ENCODE measurements at places on chromosomes 13 and 19.

DNA sequence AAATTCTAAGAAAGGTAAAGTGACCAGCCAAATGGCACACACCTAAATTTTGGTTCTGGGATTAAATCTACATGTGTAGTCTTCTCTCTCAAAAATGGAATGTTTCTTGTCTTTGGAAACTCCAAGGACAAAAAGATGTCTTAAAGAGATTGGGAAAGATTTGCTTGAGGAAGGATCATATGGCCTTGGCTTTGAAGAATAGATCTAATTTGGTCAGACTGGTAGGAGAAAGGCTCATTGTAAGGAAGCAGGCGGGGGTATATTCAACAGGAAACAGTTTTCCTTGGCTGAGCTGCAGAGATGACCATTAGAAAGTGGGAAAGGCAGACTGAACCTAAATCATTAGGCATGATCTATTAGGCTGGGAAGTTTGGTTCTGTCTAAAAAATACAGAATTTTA is 365.3 kb downstream of the DCT start:
- no peak for DNase-seq

- peak; percentile 71 for DNase-seq
These were observed 4.2 kb upstream of the LRRC25 start for GRCh38 chr19:18401580-18402112.

DNA sequence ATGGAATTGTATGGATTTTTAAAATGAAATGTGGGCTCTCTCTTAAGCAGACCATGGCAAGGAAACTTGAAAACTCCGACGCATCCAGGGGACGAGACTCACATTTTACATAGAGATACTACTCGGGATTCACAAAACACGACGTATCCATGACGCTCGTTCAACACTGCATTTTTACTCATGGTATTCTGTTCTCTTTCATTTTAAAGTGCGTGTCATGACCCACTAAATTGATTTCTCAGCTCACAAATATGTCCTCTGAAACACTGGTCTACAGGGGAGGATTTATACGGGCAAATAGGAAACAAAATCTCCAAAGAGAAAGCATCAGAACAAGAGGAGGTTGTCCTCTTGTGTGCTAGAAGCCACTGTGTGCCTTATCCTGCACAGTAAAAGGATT is 523.5 kb downstream of the MYO16 start:
- no peak for DNase-seq

- DNase-seq = no peak
These were observed 32.4 kb downstream of the GJA3 start for GRCh38 chr13:20128459-20128931.

- DNase-seq = peak; percentile 92
These were observed 69.8 kb downstream of the LRCH1 start for GRCh38 chr13:46622630-46623256.

DNA sequence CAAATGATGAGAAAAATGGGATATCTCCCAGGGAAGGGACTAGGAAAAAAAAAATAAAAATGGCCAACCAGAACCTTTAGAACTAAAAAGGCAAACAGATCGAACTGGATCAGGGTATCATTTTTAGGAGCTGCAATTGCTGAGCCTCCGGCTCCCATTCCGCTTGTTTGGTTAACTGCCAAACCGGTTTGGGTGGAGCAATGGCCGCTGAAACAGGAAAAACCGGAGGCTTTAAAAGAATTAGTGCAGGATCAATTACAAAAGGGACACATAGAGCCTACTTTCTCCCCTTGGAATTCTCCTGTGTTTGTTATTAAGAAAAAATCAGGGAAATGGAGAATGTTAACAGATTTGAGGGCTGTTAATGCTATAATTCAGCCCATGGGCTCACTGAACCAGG is 12.7 kb upstream of the ZNF443 start:
- no peak for DNase-seq

GRCh38 chr13:98782654-98783053 is 30.2 kb upstream of the SLC15A1 start:
- no peak for DNase-seq

DNA sequence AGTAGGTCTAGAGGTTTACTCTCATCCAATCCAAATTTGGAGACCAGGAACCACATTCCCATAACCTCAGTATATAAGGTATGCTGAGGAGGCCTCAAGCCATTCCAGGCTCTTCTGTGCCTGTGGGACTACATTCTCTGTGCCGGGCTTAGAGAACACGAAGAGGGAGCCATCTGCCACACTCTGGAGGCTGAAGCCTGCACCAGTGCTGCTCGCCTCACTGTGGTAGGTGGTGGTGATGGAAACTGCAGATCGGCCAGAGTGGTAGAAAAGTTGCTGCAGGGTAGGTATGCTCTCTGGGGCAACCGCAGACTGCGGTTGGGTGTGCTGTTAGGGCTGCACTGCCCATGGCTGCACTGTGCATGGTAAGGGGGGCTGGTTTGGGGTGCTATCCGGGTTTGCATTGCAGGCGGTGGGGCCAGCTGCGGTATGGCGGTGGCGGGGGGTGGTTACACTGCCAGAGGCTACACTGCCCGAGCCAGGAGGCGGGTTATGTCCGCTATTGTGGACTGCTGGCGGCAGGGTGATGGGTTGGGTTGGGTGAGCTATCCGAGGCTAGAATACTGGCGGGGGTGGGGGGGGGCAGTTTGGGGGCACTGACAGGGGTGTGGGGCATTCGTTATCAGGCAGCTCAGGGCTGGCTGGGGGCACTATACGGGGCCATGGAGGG is 145.0 kb downstream of the TNFRSF19 start:
- DNase-seq = no peak

GRCh38 chr19:46546194-46546896 is 50.7 kb upstream of the PNMA8B start:
- DNase-seq = peak; percentile 48

DNA sequence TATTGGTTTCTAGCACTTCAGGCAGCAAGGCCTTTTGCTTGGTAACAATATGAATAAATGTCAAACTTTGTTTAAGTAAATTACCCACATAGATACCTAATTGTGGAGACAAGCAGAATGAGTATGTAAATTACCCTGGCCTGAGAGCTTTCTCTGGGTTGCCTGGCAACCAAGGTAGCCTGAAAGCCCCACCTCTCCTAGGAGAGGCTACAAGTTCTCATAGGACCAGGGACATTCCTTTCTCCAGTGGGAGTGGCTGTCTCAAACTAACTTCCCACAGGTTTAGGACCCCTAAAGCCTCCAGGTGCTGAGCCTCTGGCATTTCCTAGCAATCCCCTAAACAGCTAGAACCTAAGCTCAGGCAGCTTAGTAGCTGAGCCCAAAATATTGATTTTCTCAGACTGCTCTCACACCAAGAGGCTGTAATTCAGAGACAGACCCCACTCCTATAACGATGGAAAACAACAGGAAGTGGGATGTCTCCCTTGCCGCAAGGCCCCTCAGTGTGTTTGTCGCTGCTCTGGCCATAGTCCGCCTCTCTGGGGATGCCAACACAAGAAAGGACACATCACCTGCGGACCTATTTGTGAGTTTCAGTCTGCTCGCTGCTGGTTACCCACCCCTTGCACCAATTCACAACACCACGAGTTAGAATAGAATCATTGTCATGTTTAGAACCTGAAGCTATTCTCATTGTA is 207.3 kb downstream of the DLEU7 start:
- DNase-seq = no peak

DNA sequence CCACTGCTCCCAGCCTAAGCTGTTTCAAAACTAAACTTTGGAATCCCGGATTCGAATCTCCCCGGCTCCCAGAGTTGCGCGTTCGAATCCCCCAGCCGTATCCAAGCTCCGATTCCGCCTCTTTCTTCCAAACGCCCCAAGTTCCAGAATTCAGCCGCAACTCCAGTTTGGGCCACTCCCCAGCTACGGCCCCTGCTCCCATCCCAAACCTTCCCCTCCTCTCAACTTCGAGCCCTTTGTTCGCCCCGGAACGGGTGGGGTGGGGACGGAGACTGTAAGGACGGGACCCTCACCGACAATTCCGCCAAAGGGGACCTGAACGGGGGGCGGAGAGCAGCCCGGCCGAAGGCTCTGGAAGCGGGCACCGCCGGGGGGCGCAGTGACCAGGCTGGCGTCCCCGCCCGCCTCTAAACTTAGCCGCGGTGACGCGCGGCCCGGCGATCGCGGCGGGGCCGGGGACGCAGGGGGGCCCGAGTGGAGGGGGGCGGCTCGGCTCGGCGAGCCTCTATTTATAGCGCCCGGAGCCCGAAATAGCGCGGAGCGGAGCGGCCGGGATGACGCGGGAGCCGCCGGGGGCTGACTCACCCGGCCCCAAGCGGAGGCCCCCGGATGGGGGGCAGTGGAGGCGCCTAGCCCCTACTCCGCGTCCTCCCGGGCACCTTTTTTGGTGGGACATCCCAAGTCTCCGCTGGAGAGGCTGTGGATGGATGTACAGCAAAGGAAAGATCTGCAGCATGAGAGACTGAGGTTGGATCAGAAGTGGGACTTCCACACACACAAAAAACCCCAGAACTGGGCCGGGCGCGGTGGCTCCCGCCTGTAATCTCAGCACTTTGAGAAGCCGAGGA is 4.9 kb upstream of the ERCC1 start:
- peak; percentile 41 for DNase-seq

DNA sequence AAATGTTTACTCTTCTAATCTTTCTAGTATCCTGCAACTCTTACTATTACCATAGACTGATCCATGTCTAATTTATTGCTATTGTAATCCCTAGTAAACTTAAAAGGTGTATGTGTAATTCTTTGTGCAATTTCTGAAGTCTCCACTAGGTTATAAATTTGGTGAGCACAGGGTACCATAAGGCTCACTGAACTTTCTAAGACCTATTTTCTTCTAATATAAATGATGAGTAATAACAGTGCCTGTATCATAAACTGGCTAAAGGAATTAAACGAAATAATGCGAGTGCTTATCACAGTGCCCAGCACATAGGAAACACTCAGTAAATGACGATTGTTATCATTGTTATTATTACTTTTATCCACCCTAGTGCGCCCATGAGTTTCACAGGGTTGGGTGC is 119.1 kb downstream of the KLF12 start:
- peak; percentile 35 for DNase-seq

GRCh38 chr13:44676534-44676933 is 100.4 kb upstream of the TSC22D1 start:
- DNase-seq = no peak

DNA sequence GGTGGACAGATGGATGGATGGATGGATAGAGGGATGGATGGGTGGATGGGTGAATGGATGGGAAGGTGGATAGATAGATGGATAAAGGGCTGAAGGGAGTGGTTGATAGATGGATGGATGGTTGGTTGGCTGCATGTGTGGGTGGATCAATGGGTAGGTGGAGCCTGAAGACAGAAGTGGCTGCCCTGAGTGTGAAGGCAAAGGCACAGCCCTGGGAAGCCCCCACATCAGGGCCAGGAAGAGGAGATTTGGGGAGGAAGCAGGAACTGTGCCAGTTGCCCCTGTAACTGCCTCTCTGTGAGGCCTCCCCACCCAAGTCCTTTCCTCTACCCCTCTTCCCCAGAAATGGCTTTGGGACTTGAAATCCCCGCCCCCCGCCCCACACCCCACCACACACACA is 43.4 kb upstream of the NFIC start:
- DNase-seq = no peak

- DNase-seq = no peak
These were observed 729.4 kb upstream of the MIR17HG start for GRCh38 chr13:90618133-90618532.

DNA sequence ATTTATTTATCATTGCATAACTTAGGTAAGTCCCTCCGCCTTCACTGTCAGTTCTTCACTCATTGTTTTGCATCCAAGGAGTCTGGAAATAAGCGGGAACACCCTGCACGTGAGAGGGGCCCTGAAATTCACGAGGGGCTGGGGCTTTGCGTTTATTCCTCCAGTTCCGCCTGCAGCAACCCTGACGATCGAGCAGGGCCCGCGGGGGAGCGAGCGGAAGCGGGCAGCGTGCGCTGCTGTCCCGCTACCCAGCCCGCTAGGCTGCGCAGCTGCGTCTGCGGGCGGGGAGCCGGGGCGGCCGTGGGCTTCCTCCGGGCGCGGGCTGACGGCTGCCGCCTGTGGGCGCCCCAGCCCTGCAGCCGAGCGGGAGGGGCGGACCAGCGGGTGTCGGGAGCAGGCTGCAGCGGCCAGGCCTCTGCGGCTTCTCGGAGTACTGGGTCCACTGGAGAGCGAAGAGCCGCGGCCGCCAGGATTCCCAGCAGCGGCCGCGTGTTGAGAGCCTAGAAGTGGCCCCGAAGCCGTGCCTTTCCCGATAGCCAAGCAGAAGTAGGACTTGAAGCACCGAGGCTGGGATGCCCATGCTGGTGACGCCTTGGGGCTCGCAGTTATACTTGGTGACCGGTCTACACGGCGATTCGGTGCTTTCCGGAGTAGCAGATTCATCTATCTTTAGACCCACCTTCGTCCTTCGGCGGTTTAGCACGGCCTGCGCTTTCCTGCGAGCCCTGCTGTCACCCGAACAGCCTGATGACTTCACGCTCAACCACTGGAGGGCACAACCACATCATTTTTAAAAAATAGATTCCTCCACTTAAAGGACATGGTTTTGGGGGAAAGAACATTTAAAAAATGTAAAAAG is 32.9 kb upstream of the SACS start:
- DNase-seq = peak; percentile 78

DNA sequence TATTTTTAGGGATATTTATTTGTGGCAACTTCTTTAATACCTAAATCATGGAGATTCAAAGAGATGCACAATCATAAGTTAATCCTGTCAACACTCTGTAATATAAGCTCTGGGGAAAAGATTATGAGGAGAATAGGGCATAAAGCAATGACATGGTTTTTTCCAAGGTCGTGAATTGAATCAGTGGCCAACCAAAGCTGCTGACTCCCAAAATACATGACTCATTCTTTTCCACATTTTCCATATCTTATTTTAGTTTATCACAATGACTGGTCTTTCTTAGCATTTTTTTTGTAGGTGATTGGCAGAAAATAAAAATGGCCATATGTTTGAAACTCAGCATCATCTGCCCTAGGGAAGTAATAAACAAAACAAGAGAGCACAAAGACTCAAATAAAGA is 28.5 kb upstream of the RBM26 start:
- peak; percentile 62 for DNase-seq

DNA sequence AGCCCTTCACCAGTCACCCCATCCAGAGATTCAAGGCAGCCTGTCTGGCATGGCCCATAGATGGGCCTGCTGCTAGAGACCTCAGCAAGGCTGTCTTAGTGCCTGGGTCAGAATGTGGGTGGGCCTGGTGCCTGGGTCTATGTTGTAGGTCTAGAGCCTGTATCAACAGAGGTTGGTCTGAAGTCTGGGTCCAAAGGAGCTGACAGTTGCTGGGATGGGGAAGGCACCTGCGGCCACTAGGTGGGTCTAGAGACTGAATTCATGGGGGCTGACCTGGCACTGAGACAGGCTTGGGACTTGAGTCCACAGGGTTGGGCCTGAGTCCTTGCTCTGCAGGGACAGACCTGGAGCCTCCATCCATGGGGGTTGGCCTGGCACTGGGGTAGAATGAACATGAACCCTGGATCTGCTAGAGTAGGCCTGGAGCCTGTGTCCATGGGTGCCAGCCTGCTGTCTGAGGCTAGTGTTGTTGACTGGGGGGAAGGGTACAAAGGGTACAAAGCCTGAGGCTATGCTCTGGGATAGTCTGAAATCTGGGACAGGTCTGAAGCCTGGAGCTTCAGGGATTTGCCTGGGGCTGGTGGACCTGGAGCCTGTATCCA is 516.8 kb downstream of the OLFM4 start:
- DNase-seq = no peak

All from fibroblast of mammary gland (primary cell).